Amniotic stem cell (primary cell): ENCODE measurements at places on chromosomes 1 and 21.

DNA sequence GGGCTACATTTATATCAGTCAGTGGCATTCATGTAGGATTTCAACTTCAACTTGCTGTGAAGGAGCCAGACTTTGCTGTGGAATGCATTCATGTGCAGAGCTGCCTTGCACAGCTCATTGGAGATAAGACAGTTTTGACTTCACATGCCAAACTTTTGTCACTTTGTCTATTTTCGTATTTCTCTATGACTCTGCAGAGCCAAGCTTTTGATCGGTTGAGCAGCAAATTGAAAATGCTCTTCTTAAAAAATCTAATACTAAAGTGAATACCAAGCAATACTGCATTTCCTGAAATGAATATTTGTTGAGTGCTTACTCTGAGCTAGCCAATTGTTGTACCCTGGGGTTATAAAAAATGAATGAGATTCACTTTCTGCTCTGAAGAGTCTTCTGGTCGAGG is 388.7 kb downstream of the ST6GALNAC3 start:
- no peak for DNase-seq

GRCh38 chr1:147579532-147579931 is 38.2 kb downstream of the BCL9 start:
- no peak for DNase-seq

- DNase-seq = no peak
Observed at GRCh38 chr1:67004176-67004575, 49.8 kb downstream of the SLC35D1 start.

- no peak for DNase-seq
Observed at GRCh38 chr1:179632868-179633267, 41.2 kb downstream of the TDRD5 start.

DNA sequence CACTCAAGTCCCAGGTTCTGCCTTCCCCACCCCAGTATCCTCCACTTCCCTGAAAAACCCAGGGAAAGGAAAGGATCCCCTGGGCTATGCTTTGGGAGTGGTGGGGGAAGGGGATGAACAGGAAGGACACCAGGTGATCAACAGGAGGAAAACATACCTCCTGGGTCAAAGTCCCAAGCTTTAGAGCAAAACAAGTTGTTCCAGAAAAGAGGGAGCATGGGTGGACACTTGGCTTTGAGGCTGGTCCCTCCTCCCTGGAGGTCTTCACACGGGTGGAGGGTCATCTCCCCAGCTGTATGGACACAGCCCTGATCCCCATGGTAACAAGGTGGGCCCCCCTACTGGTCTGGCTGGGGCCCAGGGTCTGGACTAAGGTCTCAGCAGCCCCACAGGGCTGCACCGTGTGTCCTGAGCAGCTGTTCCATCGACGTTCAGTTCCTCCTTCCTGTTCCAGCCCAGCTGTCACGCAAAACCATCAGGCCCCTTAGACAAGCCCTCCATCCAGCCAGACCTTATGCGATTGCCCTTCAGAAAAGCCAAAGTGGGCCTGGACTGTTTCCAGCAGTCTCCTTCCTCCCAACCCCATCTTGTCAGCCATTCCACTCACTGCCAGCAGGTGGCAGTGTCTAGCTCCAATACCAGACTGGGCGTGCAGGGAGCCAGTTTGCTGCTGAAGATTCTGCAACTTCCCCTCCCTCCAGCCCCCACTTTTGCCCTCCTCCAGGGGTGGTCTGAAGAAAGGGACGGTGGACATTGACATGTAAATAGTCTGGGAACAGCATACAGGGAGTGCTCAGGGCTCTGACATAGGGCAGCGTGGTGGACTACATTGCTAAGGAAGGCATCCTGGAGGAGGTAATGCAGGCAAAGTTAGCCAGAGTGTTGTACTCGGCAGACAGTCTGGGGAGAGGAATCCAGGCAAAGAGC is 2.9 kb upstream of the PDZK1IP1 start:
- peak; percentile 7 for DNase-seq

GRCh38 chr1:26771643-26772321 is 16.0 kb upstream of the PIGV start:
- DNase-seq = peak; percentile 89

DNA sequence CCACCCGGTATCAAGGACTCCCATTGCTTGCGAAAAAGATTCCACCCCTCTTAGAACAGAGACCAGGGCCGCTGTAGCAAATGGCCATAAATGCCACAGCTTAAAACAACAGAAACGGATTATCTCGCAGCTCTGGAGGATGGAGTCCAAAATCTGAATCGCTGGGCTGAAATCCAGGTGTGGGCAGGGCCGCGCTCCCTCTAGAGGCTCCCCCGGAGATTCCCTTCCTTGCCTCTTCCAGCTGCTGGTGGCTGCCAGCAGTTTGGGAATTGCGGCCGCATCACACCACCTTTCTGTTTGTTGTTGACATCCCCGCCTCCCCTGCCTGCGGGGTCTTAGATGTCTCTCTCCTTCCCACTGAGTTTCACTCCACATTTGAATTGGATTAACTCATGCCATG is 15.6 kb downstream of the PDE9A start:
- no peak for DNase-seq

- no peak for DNase-seq
Observed at GRCh38 chr1:12005488-12006166, 13.7 kb upstream of the MIIP start.

DNA sequence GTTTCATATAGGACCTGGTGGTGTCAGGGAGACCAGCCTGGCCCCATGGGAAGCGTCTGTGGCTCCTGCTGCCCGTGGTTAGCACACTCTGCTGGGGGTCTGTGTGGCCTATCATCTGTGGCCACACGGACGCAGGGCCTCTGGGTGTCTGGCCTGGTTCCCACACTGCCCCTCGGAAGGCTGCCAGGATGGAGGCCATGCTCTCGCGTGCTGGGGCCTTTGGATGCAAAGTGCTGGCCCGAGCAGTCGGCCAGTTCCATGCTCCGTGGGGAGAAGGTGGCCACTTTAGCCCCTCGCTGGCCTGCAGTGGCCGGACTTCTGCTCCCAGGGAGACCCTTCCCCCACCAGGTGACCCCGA is 20.8 kb upstream of the LRRC3 start:
- DNase-seq = no peak

GRCh38 chr1:218669431-218669830 is 324.3 kb downstream of the TGFB2 start:
- no peak for DNase-seq

DNA sequence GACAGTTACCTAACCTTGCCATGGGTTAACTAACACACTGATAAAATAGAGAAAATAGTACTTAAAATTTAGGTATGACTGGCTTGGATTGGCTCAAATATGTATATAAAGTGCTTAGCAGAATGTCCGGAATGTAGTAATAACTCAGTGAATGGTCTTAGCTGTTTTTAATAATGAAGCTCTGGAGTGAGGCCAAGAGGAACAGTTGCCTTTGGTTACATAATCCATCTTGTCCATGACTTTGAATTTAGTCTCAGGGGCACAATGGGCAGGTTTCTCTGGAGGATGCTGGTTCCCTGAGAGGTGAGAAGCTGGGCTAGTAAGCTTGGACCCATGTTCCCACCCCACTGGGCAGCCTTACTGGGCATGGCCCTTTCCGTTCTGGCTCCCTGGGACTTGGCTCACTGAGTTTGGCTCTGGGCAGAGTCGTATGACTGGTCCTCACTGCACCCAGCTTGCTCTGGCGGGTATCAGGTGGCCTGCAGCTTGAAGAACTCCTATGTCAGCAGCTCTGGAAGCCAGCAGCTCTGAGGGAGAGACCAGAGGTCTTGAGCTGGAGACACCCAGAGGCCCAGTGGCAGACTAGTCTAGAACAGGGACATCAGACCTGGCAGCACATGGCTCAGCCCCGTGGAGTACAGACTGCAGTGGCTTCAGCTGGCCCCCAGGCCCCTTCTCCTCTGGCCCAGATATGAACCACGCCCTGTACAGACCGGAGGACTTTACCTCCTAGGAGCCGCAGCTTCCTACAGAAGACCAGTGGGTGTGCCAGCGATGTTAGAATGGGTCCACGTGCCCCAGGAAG is 40.4 kb downstream of the TENT5C start:
- no peak for DNase-seq

- no peak for DNase-seq
Observed at GRCh38 chr1:71068325-71069240, 12.3 kb downstream of the ZRANB2 start.

- no peak for DNase-seq
Observed at GRCh38 chr1:205052690-205053089, 9.7 kb downstream of the CNTN2 start.
